Left lung (tissue), 14 donors: ENCODE measurements at places on chromosomes 3 and 15. TPM values are rescaled to one million over a fixed set of nuclear protein-coding genes. Genes with fewer than 3 reads are reported as not detected.

GRCh38 chr15:52414936-52415335 lies 113.7 kb downstream of the MYO5A start:
- peaks cover 5% of the 10 kb centered on the region for H3K4me1 ChIP-seq
- H3K4me3 ChIP-seq, result no peak overlapping the region
- no peak for DNase-seq
- H3K27ac ChIP-seq, result no peak overlapping the region
- H3K36me3 ChIP-seq, result peaks cover 10% of the 10 kb centered on the region
- H3K27me3 ChIP-seq, result no peaks in the 10 kb centered on the region

- H3K27me3 ChIP-seq, result no peaks in the 10 kb centered on the region
- no peak for DNase-seq
- no peak overlapping the region for H3K4me3 ChIP-seq
Measured at GRCh38 chr3:10245081-10245712, 3.1 kb upstream of the TATDN2 start.

DNA sequence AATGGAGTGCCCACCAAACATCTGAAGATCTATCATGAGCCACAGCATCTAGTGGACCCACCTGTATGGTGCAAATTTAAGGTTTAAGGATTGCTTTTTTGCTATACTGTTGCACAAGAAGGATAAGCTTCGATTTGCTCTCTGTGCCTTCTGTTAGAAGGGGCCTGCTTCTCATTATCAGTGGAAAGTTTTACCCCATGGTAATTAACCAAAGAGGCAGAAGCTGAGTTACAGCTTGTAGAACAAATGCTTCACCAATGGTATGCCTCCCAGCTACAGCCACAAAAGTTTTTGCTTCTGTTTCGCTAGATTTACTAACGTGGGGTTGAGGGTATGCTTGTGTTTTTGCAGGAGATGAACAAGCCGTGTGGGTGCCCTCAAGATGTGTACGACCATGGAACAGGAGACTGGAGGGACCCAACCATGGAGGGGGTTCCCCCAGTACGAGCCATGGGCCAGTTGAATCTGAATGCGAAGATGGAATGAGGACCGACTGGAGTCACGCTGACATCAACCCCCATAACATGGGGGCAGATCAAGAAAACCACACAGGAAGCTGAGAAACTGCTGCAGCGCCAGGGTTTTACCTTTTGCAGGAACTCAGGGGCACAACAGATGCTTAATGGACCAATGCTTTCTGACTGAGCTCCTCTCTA lies 43.5 kb downstream of the ACAD9 start:
- no peak overlapping the region for H3K4me3 ChIP-seq
- no peak for DNase-seq
- H3K27me3 ChIP-seq, result no peaks in the 10 kb centered on the region
- H3K4me1 ChIP-seq, result no peaks in the 10 kb centered on the region
- peaks cover 10% of the 10 kb centered on the region for H3K36me3 ChIP-seq

GRCh38 chr3:169676925-169677537 lies 13.5 kb upstream of the MECOM start:
- no peaks in the 10 kb centered on the region for H3K4me1 ChIP-seq
- no peak overlapping the region for H3K4me3 ChIP-seq
- no peak for DNase-seq

DNA sequence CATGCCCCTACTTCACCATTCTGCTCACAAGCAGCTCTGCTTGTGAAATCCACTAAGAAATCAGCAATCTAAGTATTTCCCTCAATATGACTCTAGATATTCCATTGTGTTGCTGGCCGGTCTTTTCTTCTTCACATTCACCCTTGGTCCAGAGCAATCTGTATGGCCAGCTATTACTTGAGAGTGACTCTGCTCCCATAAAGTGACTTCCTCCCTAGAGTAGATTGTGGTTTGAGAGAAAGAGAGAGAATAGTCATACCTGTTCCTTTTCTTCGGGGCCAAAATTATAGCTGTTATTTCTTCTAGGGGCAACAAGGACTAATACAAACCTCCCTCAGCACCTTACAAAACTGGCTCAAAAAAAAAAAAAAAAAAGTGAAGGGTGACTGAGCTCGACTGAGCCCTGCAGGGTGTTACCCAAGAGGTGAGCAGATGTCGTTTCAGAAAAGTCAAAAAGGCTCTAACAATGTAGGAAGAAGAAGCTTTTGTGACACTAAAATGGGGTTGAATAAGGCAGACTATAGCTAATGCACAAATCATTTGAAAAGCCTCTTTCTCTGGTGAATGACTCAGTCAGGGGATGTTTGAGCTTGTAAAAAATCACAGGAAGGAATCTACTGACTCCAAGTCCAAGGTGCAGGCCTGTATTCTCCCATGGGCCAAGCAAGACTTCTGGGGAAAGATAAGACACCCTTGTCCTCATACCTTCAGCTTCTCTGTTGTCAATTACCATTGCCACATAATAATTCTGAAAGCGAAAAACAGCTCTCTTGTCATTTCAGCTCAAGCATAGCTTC lies 161.0 kb upstream of the SLC24A5 start:
- H3K4me1 ChIP-seq, result no peaks in the 10 kb centered on the region
- no peak overlapping the region for H3K4me3 ChIP-seq
- H3K27ac ChIP-seq, result no peak overlapping the region
- H3K27me3 ChIP-seq, result no peaks in the 10 kb centered on the region
- no peaks in the 10 kb centered on the region for H3K36me3 ChIP-seq

DNA sequence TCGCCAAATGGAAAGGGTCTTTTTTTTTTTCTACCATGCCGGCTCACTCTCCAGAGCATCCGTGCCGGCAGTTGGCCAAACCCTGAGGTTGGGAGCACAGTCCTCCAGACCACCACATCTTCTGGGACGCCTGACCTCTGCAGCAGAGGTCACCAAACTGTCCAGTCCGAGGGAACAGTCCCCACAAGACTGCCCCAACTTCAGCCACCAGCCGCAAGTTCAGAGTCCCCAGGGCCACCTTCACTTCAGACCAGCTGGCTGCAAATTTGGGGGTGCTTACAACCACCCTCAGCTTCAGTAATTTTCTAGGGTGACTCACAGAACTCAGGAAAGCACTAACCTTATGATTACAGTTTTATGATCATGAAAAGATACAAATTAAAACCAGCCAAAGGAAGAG lies 28.9 kb downstream of the PLA2G4D start:
- H3K36me3 ChIP-seq, result no peaks in the 10 kb centered on the region
- no peaks in the 10 kb centered on the region for H3K27me3 ChIP-seq
- no peak overlapping the region for H3K27ac ChIP-seq
- H3K4me3 ChIP-seq, result no peak overlapping the region
- DNase-seq, result no peak

AADACL2 gene
- total RNA-seq, result not detected

CPN2 gene
- not detected for total RNA-seq

PAQR5 gene
- 17.7 TPM for total RNA-seq

CLDN11 gene
- total RNA-seq, result 9.9 TPM
